ENCODE measurements at places on chromosomes 7 and 10.

DNA sequence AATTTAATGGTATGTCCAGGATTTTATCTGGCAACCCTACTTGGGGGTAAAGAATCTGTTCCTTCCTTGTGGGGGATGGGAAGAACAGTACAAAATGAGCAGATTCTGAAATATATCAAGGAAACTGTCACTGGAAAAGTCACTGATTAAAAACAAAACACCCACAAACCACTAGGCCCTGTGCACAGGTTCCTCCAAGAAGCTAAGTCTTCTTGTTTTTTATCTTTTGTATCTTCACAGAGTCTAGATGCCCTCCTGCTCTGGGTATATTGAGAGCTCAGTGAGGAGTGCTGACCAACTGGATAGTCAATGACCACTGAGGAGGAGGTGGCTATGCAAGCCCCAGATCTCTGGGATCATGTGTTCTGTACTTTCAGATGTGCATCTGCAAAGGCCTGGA, 86.8 kb upstream of the ANKRD1 start:
- no peak for DNase-seq

DNA sequence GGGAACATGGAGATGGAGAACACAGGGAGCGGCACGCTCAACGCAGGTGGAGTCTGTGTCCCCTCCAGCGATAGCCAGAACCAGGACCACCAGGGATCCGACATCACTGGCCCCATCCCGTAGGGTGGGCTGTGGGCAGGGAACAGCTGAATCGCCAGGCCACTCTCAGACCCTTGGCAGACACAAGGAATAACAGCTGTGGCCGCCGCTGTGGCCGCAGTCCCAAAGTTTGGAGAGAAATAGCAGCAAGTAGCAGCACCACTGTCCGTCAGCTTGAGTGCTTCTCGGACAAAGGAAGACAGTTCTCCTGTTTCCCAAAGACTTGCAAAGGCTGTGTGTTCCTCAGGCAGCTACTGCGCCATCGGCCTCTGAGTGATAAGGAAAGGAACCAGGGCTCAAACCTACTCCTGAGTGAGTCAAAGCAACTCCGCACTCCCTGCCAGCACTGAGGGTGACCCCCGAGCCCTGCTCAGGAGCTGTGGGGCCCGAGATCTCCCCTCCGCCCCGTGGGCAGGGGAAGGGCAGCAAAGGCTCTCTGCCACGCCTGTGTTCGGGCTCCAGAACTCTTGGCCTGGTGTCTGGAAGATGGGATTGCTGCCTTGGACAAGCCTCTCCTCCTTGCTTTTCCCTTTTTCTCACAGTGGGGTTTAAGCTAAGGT, 82.3 kb upstream of the FAM20C start:
- DNase-seq = no peak

DNA sequence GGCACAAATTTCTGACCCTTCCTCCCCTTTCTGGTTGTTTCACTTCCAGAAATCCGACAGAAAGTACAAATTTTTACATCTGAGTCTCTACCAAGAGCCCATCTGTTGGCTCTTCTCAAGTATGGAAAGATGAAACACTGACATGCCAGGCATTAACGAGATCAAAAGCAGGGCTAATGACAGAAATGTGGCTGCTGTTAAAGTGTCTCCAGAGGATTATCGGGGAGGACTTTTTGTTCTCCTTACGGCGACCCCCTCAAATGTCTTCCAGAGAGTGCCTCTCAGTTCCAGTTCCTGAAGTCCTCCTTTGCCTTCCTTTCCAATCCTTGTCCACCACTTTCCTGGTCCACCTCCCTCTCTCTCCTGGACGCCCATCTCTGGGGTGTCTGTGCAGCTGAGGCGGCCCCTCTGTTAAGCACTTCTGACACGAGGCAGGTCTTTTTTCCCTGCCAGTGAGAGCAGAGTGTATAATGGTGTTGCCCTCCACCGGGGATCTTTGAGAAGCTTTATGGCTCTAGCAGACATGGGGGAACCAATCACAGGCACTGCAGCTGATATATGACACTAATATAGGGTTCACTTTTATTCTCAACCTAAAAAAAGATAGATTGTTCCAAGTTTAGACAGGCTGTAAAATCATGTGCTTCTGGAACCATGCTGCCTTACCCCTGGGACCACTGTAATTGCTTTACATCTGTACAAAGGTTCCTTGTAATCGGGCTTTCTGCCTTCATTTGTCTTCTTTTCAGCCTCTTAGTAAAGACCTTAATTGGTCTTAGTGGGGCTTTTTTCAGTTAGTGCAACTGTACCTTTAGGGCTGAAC, 757.1 kb downstream of the AUTS2 start:
- DNase-seq = no peak

GRCh38 chr7:12619461-12620069, 49.0 kb downstream of the SCIN start:
- DNase-seq = no peak

GRCh38 chr7:94400643-94401427, 6.1 kb downstream of the COL1A2 start:
- no peak for DNase-seq

DNA sequence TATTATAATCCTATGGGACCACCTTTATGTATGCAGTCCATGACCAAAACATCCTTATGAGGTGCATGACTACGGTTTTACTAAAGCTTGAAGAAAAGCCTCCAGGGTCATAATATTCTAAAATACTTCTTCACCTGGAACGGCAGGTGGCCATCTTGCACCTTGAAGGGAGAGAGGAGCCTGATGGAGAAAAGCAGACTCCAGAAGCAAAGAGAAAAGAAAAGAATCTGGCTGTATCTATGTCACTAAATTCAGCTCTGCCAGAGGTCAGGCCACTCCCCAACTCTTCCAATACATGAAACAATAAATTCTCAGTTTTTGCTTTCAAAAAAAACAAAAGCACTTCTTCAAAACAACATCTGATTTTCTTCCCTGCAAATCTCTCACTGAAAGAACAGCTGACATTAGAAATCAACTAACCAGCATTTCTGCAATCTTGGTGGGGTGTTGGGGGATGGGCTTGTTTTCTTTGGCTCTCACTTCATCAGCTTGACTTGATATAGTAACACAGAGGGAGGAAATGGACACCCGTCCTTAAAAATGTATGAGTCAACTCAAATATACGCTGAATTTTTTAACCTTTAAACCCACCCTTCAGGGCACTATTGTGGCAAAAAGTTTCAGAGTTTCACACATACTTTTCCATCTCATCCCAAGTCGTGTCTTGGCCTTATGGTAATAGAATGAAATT, 21.7 kb downstream of the HIBADH start:
- DNase-seq = no peak

GRCh38 chr10:86400705-86401587, 34.4 kb upstream of the GRID1 start:
- peak; percentile 46 for DNase-seq

GRCh38 chr7:106279425-106280197, 5.2 kb downstream of the NAMPT start:
- no peak for DNase-seq

DNA sequence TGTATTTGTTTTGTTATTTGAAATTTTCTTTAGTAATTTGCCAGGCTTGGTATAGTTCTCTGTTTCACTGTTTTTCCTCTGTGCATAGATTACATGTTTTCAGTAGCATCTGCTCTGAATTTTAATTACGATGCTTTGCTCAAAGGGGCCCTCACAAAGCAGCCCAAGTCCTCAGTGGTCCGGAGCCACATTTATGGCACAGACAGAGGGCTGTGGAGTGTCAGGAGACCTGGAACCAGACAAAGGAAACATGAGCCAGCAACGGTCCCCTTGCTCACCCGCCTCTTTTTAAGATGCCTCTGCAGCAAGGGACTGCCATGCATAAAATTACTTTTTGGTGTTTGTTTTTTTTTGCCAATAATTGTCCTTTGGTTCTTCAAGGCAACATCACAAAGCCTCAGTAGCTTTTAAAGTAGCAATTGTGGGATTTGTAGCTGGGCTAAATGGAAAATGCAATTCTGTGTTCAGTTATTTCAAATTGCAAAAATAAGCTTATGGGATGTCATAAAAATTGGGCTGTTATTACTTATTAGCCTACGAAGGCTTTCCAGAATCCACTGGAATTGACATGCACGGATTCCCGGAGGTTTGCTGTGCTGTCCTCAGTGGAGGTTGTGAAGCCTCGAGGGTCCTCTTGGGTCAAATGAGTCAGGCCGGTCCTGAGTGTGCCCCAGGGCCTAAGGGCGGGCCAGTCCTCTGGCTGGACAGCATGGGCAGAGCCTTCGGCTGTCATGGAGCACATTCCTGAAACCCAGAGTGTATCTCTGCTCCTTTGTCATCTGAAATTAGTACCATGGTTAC, 422.8 kb downstream of the GLRX3 start:
- no peak for DNase-seq

DNA sequence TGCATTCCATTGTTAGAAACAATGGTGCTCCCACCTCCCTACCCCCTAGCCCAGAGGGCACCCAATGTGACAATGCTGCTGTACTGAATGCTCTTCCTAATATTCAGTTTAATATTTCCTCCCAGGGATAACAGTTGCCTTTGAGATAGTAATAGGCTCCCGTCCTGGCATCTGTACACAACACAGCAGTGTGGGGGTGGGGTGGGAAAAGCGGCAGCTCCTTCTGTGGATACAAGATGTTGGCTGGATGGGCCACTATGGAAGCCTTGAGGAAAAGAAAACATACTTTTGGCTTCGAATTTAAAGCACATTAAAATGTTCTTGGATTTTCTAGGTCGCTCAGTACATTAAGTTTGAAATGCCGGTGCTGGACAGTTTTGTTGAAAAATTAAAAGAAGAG, 9.2 kb upstream of the ZNF22 start:
- no peak for DNase-seq

- no peak for DNase-seq
Observed at GRCh38 chr7:73644688-73645286, 20.5 kb upstream of the MLXIPL start.

All from CD4-positive, alpha-beta T cell (primary cell).